ENCODE measurements at places on chromosomes 13 and 19.

DNA sequence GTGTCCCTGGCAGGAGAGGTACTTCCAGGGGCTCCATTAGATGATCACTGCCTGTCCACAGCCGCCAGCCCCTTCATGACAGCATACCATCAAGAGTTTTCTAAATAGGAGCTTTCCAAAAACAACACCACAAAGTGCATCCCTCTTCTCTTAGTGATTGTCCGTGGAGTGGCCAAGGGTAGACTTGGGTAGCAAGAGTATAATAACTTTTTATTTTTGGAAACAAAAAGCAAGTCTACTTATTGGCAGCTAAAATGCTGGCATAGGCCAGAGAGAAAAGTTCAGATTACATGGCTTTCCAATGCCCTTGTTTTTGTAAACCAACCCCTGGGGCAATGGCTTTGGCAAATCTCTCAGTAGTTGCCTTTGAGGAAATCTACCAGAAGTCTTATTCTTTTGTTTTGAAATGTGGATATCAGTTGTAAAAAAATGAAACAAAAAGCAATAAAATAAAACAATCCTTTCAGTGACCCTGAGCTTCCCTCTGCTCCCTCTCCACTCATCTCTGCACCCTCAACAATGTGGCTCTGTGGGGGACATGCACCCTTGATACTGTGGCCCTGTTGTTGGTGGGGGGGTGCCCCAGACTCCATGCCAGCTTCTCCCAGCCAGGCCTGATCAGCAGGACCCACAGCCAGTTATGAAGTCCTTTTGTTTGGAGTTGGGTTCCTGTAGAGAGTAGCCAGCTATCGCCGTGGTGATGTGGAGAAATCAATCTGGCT, 294.1 kb downstream of the DLEU7 start:
- no peak for DNase-seq

- DNase-seq, result no peak
Observed at GRCh38 chr19:57656346-57656745, 12.4 kb upstream of the ZSCAN4 start.

DNA sequence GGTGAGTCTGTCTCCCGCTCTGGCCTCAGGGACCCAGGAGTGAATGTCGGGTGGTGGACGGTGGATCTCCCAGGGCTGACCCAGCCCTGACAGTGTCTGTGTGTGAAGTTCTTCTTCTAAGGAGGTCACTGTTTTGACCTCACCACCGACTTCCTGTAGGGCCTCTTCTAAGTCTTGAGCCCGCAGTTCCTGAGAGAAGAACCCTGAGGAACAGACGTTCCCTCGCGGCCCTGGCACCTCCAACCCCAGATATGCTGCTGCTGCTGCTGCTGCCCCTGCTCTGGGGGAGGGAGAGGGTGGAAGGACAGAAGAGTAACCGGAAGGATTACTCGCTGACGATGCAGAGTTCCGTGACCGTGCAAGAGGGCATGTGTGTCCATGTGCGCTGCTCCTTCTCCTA, at the start of gene SIGLEC7:
Gene SIGLEC7 (plus strand): TSS at position 183 of the 400 bp plus-strand sequence. CDS start 69 bp downstream, at position 252.
- DNase-seq, result no peak

- DNase-seq, result no peak
Observed at GRCh38 chr13:95676105-95676761, 706 bp upstream of the DNAJC3 start.

GRCh38 chr19:11504502-11505031, 1.1 kb downstream of the ZNF653 start:
- DNase-seq, result no peak

DNA sequence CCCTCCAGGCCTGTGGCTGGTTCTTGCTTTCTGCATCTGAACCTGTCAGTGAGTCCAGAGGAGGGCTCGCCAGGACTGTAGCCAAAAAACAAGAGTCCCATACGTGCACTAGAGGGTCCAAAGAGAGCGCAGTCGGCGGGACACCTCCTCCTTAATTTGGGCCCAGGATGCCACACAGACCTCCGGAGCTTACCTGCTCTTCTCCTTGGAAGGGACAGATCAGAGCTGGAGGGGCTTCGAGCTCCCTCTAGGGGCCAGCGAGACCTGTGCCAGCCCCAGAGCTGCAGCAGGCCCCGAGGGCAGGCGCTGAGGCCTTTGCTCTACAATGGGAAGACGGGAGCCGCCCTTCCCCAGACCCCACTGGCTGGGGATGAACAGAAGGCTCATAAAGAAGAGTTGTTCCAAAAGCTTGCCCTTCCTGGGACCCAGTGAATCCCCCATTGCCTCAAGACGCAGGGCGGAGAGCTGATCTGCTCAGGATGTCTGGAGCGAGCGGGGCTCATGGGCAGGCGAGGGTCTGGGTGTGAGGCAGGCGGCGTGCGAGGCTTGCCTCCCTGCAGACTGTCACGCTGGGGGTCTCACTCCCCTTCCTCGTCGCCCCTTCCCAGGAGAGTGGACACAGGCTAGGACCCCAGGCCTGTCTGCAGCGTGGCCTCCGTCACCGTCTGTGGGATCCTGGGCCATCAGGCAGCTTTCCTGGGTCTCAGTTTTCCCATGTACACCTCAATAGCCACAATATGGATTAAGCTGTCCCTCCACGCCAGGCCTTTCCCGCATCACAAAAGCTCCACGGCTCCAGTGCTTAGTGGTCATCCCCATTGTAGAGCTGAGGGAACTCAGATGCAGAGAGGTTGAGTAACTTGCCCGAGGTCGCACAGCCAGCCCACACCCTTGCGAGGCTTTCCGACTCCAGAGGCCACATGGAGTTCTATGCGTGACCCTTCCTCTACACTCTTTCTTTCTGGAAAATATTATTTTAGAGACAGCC, 46.9 kb upstream of the VSTM2B start:
- no peak for DNase-seq

- no peak for DNase-seq
Observed at GRCh38 chr13:40172878-40173277, 493.6 kb downstream of the FOXO1 start.

DNA sequence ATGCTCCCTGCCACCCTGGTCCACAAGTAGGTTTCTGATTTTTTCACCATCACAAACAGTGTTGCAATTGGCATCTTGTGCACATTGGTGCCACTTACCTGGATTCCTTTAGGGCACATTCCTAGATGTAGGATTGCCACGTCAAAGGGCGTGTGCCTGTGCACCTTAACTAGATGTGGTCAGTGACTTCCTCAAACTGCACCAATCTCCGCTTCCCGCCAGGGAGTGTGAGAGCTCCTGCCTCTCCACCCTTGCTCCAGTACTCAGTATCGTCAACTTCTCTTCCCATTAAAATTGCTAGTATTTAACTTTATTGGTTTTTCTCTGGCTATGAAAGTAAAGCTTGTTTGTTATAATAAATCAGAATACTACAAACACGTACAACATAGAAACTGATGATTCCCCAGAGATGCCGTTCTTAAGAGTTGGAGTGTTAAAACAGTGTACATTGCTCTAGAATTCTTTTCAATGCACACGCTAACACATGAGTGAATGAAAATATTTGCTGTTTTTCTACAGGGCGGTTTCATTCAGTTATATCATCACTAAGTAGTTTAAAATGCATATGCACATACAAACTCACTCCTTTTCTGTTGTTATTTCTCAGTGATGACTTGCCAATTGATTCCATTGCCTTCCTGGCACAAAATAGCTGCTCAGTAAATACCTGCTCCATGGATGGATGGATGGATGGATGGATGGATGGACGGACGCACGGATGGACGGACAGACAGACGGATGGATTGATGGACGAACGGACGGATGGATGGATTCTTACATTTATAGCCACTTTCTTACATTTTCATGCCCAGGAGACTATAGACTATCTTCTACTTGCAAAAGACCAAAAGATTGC, 23.4 kb downstream of the CCNE1 start:
- DNase-seq, result no peak

GRCh38 chr13:40145139-40145538, 489.7 kb downstream of the COG6 start:
- DNase-seq, result no peak

DNA sequence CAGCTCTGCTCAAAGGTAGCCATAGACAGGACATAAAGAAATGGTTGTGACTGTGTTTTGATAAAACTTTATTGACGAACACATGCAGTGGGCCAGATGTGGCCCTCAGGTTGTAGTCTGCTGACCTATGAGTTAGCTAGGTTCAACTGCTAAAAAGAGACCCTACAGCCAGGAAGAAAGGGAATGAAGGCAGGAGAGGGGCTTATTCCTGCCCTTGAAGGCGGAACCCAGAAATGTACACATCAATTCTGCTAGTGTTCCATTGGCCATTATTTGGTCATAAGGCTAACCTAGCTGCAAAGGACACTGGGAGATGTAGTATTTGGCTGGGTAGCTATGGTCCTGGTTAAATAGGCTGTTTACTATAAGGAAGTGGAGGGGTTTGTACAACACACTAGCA, 18.0 kb downstream of the APBA3 start:
- DNase-seq, result no peak

DNA sequence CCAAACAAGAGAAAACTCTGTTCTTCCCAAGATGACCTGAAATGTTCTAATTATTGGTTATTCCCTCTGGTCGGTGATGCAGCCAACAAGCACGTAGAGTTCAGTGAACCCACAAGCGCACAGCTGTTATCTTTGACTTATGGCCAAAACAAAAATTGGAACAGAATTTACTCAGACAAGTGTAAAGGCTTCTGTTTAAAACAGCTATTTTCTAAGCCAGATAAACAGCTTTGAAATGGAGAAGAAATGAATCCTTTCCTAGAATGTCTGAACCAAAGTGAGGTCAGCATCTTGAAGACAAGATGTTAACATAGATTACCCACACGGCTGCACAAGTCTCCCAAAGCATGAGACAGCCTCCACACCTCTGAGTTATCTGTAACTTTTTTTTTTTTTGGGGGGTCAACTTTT, 669.2 kb downstream of the DIAPH3 start:
- no peak for DNase-seq

- DNase-seq, result no peak
Observed at GRCh38 chr13:67238277-67238859, 8.2 kb upstream of the PCDH9 start.

GRCh38 chr19:9324584-9324962, 594 bp downstream of the ZNF559 start:
- no peak for DNase-seq

GRCh38 chr13:71770710-71771109, 96.3 kb downstream of the DACH1 start:
- DNase-seq, result no peak

DNA sequence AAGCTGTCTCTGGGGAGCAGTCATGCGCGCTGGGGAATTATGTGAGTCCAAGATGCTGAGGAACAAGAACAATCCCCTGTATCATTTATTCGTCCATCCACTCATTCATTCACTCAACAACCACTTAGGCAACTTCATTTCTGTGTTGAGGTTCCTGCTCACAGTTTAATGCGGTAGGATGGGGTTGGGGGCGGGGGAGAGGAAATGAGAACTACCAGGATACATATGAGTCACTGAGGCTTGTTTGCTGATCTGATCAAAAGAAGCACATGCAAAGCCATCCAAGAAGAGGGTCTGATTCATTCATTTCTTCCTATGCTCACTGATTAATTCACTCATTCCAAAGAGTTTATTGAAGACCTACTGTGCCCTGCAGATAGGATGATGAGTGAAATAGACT, 20.9 kb downstream of the ZNF536 start:
- no peak for DNase-seq

GRCh38 chr13:84686973-84687372, 804.7 kb upstream of the SLITRK1 start:
- no peak for DNase-seq

GRCh38 chr13:42215578-42216421, 56.2 kb upstream of the AKAP11 start:
- no peak for DNase-seq

- no peak for DNase-seq
Observed at GRCh38 chr19:40217027-40217810, 965 bp downstream of the TTC9B start.

DNA sequence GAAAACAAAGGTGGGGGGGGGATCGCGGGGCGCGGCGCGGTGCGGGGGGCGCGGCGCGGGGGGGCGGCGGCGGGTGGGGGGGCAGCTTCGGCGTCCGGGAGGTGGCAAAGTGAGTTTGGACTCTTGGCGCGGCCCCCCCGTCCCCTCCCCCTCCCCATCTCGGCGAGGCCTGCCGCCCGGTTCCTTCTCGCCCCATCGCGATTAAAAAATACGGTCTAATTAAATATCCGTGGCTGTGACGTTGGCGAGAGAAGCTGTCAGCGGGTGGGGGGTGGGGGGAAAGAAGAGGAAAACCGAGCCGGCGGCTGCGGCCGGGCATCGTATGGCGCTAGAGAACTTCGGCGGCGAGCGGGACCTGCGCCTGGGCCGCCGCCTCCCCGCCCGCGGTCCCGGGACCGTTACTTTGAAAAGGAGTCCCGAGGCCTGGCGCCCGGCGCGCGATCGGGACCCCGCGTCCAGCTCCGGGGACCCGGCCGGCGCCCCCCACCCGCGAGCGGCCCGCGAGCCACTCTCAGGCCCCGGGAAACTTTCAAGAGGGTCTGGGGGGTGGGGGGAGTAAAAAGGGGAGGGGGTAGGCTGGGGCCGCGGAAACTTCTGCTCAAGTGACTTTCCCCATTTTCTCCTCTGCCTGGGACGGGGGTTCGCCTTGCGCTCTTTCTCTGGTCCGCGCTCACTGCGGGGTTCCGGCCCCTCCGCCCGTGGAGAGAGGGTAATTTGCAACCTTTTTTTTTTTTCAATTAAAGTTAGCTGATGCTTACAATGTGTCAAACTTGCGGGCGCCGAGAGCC, 146.3 kb upstream of the ZNF536 start:
- no peak for DNase-seq

GRCh38 chr19:1136621-1137317, 33.0 kb downstream of the GPX4 start:
- no peak for DNase-seq

DNA sequence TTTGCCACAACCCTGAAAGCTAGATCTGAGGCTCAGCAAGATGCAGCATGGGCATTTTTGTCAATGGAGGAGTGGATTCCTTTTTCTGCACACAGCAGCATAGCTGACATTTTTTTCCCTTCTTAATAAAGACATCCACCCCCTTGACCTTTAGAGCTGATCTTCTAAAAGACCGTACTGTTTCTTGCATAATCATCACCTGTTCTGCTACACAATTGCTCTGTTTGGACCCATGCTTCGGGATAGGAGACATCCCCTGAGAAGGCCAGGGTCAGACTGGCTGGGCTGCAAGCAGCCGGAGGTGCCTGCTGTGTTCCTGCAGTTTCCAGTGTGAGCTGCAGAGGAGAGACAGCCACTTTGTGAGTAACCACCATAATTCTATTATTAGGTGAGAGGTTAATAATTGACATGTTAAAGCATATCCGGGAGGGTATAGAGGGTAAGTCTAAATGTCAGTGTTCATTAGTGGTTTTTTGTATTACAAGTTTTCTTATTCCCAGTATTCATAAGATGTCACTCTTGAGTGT, 108.5 kb upstream of the C1QTNF9B start:
- no peak for DNase-seq

DNA sequence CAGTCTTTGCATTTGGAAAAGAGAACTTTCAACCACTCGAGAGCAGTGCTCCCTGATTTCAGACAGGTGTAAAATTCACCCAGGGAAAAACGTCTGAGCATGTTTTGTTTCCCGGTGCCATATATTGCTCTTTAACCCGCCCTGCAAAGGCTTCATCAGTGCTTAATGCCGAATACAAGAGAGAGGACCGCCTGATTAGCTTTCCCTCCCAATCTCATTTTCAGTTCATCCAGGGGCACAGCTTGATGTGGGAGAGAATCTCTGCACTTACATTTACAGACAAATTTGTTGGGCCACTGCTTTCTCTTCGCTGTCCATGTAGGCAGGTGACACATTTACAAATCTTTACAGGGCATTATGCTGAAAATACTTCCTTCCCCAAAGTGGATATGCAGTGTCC, 499.1 kb downstream of the LIG4 start:
- DNase-seq, result no peak

Data from stimulated activated CD8-positive, alpha-beta memory T cell treated with anti-CD3 and anti-CD28 coated beads, Interleukin-7, amount 100 ng/mL, for 24 hours (primary cell).